Astrocyte (in vitro differentiated cells and primary cell): ENCODE measurements at places on chromosomes 16 and 17.

DNA sequence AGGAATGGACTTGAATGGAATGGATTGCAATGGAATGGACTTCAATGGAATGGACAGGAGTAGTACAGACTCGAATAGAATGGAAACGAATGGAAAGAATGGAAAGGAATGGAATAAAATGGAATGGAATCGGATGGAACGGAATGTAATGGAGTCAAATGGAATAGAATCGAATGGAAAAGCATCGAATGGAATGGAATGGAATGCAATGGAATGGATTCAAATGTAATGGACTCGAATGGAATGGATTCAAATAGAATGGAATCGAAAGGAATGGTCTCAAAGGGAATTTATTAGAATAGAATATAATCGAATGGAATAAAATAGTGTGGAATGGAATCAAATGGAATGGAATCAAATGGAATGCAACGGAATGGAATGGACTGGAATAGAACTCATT is 484.9 kb upstream of the WSB1 start:
- DNase-seq: peak; percentile 22

- DNase-seq: peak; percentile 33
These were observed 46.5 kb upstream of the CPNE2 start for GRCh38 chr16:57045694-57046381.

DNA sequence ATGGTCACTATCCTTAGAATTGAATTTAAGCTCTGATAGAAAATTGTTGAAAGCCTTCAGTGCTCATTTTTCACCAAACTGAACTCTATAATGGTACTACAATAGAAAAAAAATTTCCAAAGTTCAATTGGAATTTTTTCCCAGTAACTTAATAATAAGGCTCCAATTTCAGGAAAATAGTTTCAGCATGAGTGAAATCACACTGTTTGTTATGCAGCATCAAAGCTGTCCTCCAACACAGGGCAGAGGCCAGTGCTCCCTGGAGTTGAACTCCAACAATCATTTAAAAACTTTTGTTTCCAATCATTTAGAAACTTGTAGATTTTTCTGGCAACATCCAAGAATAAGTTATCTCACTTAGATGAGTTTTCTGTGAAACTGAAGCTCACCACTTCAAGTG is 103.1 kb upstream of the HSBP1 start:
- no peak for DNase-seq

DNA sequence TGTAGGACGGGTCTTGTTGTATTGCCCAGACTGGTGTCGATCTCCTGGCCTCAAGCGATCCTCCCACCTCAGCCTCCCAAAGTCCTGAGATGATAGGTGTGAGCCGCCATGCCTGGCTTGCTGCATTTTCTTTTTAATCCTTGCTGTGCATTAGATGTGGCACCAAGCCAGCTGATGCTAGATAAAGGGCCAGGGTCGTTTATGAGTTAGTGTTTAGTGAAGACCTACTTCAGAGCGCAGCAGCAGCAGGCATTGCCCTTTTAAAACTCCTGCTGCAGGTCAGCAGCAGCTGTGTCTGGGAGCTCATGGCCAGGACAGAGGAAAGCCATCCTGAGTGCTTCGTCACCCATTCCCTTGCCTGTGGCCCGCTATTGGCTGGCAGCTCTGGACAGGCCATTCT is 237.3 kb downstream of the CCDC182 start:
- DNase-seq: no peak

DNA sequence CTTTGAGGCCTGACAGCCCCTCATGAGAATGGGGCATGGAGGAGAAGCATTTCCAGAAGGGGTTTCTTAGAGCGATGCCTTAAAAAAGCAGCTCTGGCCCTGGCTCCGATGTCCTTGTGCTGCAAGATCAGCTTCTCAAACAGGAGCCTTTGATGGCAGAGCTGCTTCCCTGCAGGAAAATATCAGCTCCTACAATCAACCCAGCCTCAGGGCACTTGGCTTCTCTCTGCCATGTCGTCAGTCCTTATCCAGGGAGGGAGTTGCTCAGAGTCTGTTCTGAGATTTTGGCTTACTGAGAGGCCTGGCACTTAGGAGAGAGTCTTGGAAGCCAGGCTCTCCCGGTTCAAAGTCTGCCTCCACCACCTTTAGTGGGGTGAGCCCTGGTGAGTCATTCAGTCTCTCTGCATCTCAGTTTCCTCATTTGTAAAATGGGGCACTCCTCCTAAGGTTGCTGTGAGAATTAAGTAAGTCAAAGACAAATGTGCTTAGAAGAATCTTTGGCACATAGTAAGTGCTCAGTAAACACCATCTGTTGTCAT is 184.4 kb downstream of the HAPSTR1 start:
- DNase-seq: no peak

DNA sequence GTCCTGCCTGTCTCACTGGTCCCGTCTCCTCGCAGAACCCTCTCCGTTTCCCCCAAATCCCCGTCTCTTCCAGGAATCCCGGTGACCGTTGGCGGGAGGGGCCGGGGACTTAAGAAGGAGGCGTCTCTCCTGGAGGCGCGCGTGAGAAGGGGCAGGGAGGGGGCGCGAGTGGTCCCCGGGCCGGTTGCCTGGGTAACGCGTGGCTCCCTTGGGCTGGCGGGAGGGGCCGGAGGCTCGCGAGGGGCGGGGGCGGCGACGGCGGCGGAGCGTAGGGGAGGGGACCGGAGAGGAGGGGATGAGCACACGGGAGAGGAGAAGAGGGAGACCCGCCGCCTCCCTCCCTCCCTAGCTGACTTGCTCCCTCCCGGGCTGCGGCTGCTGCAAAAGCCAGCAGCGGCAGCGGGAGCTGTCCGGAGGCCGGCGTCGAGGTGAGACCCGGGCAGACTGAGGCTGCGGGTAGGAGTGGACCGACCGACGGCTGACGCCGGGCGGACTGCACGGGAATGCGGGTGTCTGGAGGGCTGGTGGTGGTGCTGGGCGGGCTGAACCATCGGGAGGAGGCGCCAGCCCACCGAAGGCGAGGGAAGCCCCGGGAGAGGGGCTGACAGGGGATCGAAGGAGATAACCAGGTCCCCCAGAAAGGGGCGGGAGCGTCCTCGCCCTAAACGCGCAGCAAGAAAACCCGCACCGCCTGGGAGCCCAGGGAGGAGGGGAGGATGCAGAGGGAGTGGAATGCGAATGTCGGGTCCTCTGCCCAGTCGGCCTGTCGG is at the start of gene PRRT2:
Gene PRRT2 (plus strand): TSS at position 298 of the 770 bp plus-strand sequence. CDS start 862 bp downstream, outside the sequence.
- no peak for DNase-seq

DNA sequence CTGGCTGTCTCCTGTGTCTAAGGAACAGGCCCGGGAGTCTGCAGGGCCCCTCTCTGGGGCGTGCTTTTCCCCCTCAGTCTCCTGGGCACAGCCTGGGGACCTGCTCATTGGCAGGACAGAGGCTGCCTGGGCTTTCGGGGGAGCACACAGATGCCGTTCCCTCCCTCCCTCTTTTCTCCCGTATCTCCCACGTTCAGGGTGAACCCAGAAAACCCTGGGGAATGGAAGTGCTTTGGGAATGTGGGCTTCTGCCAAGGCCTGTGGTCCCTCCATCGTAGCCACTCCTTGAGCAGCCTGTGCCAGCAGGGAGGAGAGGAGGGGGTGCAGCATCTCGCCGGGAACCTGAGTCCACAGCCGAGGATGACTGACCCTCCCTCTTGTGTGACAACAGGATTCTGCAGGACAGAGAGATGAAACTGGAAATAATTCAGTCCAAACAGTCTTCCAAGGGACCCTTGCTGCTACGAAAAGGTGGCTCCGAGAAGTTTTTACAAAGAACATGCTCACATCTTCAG is 52.0 kb downstream of the RNF213 start:
- DNase-seq: no peak

- DNase-seq: no peak
These were observed 42.3 kb downstream of the PIPOX start for GRCh38 chr17:29085223-29085622.

DNA sequence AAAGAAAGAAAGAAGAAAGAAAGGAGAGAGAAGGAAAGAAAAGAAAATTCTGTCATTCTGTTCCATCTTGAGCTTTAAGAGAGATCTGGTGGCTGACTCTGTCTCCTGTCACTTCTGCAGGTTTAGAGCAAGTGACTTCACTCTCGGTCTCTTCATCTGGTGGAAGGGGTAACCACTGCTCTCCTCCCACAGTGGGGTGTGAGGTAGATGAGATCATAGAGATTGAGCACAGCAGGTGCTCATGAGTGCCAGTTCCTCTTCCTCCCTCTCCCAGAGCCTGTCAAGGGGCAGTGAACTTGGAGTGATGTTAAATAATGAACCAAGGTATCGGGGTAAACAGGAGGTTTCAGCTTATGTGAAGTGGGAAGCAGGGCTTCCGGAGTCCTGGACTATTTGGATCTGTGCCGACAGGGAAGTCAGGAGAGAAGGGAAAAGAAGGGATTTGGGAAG is 47.7 kb downstream of the BEAN1 start:
- DNase-seq: no peak

GRCh38 chr17:11589716-11590115 is 8.6 kb upstream of the DNAH9 start:
- no peak for DNase-seq

- DNase-seq: no peak
These were observed 34.3 kb upstream of the RBFOX3 start for GRCh38 chr17:79645022-79645776.

GRCh38 chr16:16166085-16166484 is 57.2 kb downstream of the ABCC6 start:
- no peak for DNase-seq

DNA sequence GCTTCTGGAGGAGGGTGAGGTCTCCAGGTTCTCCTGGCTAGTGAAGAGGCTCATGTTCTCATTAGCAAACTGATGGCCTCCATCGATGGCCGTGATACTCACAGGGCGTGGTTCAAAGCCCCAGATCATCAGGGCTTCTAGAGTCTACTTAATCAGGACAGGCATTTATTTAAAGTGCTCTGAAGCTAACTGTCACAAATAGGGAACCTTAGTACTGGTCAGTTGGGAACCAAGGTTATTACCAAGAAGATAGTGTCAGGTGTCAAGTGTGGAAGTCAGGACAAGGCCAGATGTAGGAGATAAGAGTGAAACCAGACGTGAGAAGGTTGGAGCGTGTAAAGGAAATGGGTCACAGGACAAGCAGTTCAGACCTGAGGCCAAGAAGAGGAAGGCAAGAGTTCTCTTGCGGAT is 56.9 kb downstream of the PIGL start:
- no peak for DNase-seq

DNA sequence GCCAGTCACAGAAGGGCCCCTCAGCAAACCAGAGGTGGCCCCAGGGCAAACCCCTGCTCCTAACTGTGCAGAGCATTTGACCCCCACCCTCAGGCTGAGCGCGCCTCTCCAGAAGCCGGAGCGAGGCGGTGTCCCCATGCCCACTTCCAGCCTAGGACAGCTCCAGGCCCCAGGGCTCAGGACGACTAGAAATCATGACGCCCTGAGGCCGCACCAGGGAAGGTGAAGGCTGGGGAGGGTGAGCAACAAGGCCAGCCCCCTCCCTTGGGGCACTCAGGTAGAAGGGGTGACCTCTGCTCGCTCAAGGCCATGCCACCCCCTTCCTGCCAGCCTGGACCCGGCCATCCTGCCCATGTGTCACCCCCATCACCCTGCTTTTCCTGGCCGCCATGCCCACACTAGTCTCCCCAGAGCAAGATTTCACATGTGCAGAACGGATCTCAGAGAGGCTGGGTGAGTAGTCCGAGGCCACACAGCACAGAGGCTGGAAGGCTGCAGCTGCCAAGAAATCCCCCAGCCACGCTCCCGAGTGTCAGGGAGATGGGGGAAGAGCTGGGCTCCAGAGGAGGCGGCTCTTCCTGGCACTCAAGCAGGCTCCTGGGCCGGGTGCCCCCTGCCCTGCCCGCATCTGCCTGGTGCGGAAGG is 2.1 kb upstream of the PVALEF start:
- no peak for DNase-seq

- no peak for DNase-seq
These were observed 11.8 kb downstream of the PDZD9 start for GRCh38 chr16:21989133-21989532.

GRCh38 chr16:16817196-16817595 is 438.3 kb downstream of the NPIPA7 start:
- no peak for DNase-seq

DNA sequence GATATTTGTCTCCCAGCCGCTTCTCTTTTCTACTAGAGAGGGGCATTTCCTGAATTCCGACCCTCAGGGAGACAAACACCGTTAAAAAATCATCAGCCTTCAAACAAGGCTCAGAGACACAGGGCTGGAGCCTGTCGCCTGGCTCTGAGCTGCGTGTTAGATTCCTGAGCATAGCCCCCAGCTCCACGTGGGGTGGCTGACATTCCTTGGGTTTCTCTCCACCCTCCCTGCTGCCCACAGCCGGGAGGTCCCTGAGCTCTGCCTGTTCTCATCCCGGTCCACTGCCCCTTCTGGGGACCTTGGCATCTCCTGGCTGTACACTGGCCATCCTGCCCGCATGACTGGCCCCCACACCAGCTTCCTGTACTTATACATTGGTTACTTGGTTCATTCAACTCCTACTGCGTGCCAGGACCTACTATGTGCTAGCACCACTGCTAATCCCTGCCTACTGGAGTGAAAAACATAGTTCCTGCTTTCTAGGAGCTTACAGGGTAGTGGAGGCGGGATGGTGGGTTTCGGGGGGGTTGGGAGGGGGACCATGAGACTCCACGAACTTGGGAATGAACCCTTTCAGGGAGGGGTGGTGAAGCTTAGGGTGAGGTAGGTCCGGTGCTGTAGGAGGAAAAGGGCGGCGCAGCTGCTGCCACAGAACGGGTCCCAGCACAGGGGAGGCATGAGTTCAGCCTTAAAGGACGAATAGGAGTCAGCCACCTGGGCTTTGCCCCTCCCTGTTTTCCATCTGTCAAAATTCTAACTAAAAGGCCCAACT is 52.1 kb upstream of the TMEM132E start:
- DNase-seq: no peak

GRCh38 chr17:73616873-73617404 is 27.3 kb downstream of the SDK2 start:
- DNase-seq: no peak

DNA sequence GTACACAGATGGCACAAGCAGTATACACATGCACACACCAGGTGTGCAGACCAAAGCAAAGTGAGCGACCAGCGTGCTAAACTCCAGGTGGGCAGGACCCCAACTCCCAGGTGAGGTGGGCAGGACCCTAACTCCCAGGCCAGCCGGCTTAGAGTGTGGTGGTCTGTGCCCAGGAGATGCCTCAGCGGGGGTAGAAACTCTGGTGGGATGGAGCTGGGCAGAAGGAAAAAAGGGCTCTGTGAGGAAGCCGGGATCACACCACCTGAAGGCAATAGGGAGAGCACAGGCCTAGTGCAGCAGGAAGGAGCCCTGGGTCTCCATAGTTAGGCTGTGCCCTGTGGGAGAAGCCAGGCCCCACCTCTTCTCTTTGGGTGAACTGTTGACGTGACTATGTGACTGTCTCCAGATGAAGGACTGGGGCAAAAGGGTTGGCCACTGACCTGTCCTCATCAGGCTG is 1.6 kb upstream of the FOXJ1 start:
- no peak for DNase-seq
